SK-MEL-5 (cell line): ENCODE measurements at places on chromosomes 4 and X. TPM values are rescaled to one million over a fixed set of nuclear protein-coding genes. Genes with fewer than 3 reads are reported as not detected.

The ZXDA gene
- 3.2 and 3.8 TPM in 2 replicates for total RNA-seq

The AGTR2 gene
- total RNA-seq = not detected in 2 replicates

The LCORL gene
- 9.3 and 16.3 TPM in 2 replicates for total RNA-seq

The PDGFRA gene
- 0.96 and 1.3 TPM in 2 replicates for total RNA-seq

The MPC1L gene
- total RNA-seq = not detected in 2 replicates

The RHOXF2 gene
- not detected in 2 replicates for total RNA-seq

The UGT2B11 gene
- not detected in 2 replicates for total RNA-seq

The SOWAHD gene
- total RNA-seq = 0.19 TPM in 1 of 2 replicates, not detected in the other

The PNCK gene
- total RNA-seq = 0.64 and 0.87 TPM in 2 replicates

The TRIM2 gene
- 127 and 131 TPM in 2 replicates for total RNA-seq

The C1QTNF7 gene
- not detected in 2 replicates for total RNA-seq

The CENPVL3 gene
- 0.16 and 0.19 TPM in 2 replicates for total RNA-seq

The P2RY4 gene
- not detected in 2 replicates for total RNA-seq

The GPRASP3 gene
- total RNA-seq = 1.5 and 2.2 TPM in 2 replicates

The IQCM gene
- not detected in 2 replicates for total RNA-seq

The MTM1 gene
- 9.5 TPM in 2 replicates for total RNA-seq

The PLAC8 gene
- total RNA-seq = not detected in 2 replicates

The FAM149A gene
- 9.0 and 10.1 TPM in 2 replicates for total RNA-seq

The CCDC120 gene
- total RNA-seq = 0.77 and 1.0 TPM in 2 replicates

The ARHGAP36 gene
- total RNA-seq = not detected in 2 replicates

The GSX2 gene
- total RNA-seq = not detected in 2 replicates

The USP17L26 gene
- not detected in 2 replicates for total RNA-seq

The SMAD1 gene
- total RNA-seq = 8.1 and 8.8 TPM in 2 replicates
